ENCODE measurements at places on chromosomes 3 and 15.

DNA sequence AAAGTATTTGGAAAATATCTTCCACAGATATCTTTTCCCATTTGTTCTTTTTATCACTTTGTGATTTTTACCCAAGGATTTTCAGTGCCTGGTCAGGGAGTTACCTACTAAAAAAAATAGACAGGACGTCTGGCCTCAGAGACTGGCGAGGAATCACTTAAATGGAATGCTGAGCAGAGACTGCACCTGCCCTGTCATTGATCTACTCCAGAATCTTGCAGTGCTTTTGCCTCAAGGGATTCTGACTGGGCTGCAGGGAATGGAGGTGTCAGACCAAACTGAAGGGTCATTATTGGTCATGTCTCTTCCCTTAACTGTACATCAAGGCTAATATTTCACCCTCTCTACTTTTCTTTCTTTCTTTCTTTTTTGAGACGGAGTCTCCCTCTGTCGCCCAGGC, 12.1 kb upstream of the RYR3 start:
- no peak for DNase-seq

- DNase-seq: no peak
These were observed 30.5 kb upstream of the LYZL4 start for GRCh38 chr3:42440924-42441323.

- no peak for DNase-seq
These were observed 92.8 kb downstream of the TFG start for GRCh38 chr3:100802126-100802525.

DNA sequence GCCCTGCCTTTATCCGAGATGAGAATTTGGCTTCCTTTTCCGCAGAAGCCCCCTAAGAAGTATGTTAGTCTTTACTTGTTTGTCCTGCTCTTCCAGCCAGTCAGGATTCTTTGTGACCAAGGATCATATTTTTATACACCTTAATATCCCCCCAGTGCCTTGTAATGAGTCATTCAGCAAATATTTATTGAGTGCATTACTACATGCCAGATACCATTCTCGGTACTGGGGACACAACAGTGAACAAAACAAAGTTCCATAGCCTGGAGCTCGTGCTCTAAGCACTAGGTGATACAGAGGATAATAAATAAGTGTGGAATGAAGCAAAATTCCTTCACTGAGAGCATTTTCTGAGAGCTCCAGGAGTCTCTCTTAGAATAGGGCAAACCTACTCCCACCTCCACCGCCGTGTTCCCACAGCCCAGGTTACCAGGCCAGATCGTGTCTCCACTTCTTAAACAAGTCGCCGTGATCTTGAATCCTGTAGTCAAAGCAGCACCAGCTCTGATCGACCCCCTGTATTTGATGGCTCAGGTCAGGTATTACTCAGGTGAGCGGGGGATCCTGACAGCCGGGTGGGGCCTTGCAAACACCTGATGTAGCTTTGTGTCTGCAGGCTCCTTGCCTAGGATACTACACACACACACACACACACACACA, 18.5 kb downstream of the TTC21A start:
- no peak for DNase-seq

- no peak for DNase-seq
These were observed 127.5 kb downstream of the SNRK start for GRCh38 chr3:43413676-43414368.

DNA sequence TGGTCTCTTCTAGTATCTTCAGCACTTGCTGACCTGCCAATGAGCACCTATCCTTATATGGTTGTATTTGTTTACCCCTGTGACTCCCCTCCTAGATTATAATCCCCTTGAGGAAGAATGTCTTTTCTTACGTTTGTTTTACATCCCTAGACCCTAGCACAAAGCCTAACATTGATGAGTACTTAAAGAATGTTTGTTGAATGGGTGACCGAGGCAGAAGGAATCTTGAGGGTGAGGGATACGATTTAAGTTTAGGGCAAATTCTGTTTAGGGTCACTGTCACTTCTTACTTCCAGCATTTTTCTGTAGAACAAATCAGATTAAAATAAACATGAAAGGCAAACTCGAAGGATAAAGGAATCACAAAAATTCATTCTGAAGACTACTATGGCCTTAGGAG, 80.9 kb upstream of the FAM98B start:
- DNase-seq: no peak

- DNase-seq: peak; percentile 74
These were observed at the start of gene MAN2A2 for GRCh38 chr15:90902840-90903732. TSS of gene MAN2A2 (plus strand) at chr15:90903302. CDS start at chr15:90904208, 906 bp downstream.

- no peak for DNase-seq
These were observed 311.9 kb downstream of the SHQ1 start for GRCh38 chr3:72536206-72536877.

GRCh38 chr15:55977231-55977630, 16.2 kb downstream of the NEDD4 start:
- DNase-seq: no peak

GRCh38 chr3:46756642-46757041, 39.0 kb upstream of the PRSS50 start:
- no peak for DNase-seq

DNA sequence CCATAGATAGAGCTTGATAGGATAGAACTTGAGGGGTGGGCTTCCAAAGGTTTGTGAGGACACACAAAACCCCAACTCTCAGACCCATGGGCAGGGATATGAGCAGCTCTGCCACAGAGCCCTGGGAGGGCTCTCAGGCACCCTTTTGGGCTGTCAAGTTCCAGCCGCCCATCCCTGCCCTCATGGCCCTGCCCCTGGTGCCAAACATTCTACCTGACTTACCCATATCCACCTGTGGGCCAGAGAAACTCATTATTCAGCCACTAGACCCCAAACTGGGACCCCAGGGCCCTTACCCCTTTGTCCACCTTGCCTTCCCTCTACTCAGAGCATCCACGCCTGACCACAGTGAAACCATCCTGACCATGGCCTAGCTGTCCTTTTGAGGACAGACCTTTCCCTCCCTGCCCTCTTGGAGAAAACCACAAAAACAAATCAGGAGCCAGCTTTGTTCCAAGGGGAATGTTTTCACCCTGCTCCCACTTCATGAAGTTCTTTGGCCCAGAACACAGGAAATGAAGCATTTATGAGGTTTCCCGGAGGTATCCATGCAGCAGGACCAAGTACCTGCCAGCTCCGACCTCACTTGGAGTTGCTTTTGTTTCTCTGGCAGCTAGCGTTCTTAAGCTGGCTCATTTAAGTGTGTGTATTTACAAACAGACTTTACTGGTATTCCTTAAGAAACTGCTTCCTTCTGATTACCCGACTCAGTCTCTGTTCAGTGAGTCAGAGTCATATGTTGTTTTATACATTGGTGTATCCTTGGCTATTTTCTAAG, 34.2 kb upstream of the GALNT15 start:
- DNase-seq: no peak

- DNase-seq: no peak
These were observed 197.8 kb downstream of the EBLN2 start for GRCh38 chr3:73259291-73259690.

DNA sequence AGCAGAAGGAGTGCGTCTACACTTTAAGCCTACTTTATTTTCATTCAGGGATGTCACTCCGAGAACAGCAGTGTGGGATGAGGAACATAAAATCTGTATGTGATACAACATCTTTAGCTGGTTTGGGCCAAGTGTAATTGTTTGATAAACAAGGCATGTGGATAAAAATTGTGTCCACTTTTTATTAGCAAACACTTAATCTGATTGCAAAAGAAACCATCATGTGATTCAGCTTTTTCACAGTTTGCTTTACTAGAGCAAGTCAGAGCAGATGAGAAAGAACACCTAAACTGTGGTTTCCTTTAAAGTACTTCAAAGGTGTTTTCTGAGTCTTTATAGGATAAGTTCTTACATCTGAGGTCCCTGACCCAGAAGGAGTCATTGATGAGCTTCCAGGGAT, 237.9 kb downstream of the THSD4 start:
- DNase-seq: no peak

DNA sequence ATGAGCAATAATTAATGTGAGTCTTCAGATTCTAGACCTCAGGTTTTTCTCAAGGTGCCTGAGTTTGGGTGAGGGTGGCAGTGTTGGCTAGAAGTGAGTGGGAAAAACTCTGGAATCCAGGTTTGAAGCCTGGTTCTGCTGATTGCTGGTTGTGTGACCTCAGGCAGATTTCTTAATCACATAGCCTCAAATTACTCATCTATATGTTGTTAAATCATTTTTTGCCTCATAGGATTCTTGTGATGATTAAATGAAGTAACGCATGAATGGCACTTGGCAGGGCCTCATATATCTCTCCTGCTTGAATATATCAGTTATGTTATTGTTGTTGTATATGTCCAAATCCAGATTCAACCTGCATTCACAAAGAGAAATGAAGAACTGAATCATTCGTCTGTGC, 60.5 kb downstream of the NR2F2 start:
- DNase-seq: no peak

- DNase-seq: no peak
These were observed 52.6 kb downstream of the MTHFS start for GRCh38 chr15:79844221-79844620.

DNA sequence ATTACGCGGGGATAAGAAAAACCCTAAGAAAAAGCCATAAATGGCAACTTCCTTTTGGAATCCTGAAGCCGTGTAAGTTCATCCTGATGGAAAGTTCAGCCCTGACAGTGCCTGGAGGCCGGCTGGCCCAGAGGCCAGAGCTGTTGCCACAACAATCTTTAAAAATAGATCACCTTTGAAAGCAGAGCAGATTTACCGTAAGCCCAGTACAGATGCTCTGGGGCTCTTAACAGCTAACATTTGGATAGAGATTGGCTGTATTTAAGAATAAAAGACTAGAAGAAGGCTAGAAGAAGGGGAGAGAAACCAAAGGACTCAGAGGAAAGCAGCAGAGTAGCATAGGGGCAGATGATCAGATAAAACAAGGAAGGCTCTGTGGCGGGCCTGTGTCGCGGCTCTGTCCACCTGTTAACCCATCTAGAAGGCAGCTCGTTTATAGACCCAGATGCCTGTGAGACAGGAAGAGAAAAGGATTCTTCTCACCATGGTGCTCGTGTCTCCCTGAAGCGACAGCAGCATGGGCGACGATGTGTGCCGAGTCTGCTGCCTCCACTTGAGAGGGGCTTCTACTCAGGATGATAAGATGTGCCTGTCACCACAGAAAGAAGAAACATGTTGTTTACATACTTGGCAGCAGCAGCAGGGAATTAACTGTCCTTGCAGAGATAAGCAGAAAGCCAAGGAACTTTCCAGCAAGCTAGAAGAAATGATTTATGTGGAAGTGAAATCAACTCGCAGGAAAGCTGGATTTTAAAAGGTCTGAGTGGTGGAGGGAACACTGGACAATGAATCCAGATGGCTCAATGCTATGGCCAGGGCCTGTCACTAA, 69.9 kb downstream of the SYNM start:
- peak; percentile 59 for DNase-seq

DNA sequence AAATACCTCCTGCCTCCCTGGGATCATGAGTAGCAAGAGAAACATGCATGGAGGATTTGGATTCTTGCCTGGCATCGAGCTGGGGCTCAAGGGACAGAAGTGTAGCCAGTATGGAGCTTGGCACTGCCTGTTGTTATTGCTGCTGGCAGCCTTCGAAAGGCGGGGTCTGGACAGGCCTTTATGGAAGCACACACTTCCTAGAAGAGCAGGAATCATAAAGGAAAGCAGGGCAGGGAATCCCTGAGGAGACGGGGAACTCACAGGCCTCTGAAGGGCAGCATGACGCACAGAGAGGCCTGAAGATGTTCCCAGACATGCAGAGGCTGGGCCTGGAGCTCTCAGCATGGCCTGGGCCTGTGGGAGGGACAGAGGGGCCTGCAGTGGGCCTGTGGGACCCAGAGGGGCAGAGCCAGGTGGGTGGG, 18.6 kb upstream of the SLC41A3 start:
- DNase-seq: peak; percentile 54

GRCh38 chr15:69576035-69576526, 123.5 kb downstream of the RPLP1 start:
- peak; percentile 54 for DNase-seq

GRCh38 chr3:54212723-54213122, 90.4 kb downstream of the CACNA2D3 start:
- no peak for DNase-seq
